ENCODE measurements at places on chromosomes 11 and 22. TPM values are rescaled to one million over a fixed set of nuclear protein-coding genes. Genes with fewer than 3 reads are reported as not detected.

The OLFML1 gene
- 1.6 TPM for total RNA-seq

The HEPN1 gene
- not detected for total RNA-seq

The STK33 gene
- total RNA-seq, result 7.3 TPM

The NCAM1 gene
- 515 TPM for total RNA-seq

The CASP5 gene
- total RNA-seq, result not detected

The STIP1 gene
- total RNA-seq, result 91.7 TPM

The CST6 gene
- not detected for total RNA-seq

The LMO2 gene
- 17.1 TPM for total RNA-seq

The NCF4 gene
- total RNA-seq, result 2.0 TPM

The MOGAT2 gene
- not detected for total RNA-seq

DNA sequence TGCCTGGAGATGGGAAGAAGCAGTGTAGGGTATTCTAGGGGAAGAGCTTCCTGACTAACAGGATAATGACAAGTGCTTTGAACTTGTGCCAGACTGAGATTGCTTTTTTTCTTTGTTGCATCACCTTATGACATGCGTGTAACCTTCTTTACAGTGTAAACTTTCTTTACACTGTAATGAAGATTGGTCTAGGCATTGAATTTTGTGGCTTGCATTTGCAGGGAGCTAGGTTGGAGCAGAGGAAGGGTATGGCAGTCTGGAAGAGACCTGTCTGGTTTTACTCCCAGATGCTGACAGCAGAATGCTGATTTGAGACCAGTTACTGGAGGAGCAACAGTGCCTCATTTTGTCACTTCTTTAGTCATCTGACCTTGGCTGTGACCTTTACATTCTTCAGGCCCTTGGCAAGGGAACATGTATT lies 5.6 kb downstream of the DDB2 start:
- no peak for DNase-seq

DNA sequence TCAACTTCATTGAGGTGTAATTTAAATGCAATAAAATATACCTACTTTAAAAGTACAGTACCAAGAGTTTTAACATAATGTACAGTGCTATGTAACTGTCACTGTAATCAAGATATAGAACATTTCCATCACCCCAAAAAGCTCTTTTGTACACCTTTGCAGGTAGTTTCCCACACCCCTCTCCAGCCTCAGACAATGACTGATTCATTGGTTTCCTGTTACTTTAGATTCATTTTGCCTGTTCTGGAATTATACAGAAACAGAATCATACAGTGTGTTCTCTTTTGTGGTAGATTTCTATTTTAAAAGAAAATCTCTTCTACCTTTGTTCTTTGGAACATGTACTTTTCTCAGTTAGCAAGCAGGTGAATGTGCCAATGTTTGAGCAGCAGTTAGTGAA lies 38.2 kb downstream of the SHISA8 start:
- no peak for DNase-seq

DNA sequence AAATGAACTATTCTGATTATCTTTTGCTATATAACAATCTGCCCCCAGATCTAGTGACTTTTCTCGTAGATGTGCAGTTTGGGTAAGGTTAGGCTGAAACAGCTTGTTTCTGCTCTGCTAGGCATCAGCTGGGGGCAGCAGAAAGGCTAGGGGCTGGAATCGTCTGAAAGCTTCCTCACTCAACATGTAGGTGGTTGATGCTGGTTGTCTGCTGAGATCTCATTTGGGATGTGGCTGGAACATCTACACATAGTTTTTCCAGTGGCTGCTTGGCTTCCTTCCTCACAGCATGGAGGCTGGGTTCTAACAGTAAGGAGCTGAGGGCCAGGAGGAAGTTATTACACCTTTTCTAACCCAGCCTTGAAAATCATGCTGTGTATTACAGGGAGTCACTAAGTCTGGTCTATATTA lies 30.2 kb downstream of the USP47 start:
- DNase-seq, result no peak

DNA sequence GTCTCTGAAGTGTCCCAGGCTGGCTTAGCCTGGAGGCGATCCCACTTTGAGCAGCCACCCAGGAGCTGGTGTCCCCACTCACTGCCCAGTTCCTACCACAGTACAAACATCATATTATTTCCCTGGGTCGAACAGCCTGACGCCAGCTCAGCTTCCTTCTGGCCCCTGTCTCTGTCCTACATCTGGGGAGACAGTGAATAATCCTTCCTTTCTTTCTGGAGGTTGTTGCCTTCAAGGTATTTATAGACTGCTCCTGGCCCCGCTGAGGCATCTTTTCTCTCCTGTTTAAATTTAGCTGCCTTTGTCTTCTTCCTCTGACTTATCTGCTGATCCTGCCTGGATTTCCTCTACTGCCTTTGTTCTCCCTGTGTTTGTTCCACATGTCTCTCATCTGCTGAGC lies 56.8 kb upstream of the LRRC55 start:
- no peak for DNase-seq

- DNase-seq, result no peak
Observed at GRCh38 chr11:12906501-12906900, 102.6 kb upstream of the RASSF10 start.

GRCh38 chr11:131748151-131749050 lies 378.0 kb downstream of the NTM start:
- peak; percentile 19 for DNase-seq

GRCh38 chr11:84413549-84413948 lies 1127.4 kb upstream of the CCDC90B start:
- DNase-seq, result no peak

GRCh38 chr22:19723983-19724827 lies 866 bp downstream of the GP1BB start:
- no peak for DNase-seq

DNA sequence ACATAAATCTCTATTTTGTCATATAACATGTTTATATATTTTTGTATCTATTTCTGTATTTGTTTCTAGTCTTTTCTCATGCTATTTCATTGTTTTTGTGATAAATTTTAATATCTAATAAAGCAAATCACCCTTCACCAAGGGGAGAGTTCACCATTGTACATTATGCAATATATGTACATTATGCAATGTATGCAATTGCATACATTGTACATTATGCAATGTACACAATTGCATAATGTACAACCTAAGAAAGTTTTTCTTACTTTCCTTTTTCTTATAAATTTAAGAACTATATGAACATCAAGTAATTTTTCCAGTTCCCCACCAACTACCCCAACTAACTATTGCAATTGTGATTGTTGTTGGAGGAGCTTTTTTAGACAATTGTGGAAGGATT lies 44.1 kb upstream of the GLYATL2 start:
- no peak for DNase-seq

DNA sequence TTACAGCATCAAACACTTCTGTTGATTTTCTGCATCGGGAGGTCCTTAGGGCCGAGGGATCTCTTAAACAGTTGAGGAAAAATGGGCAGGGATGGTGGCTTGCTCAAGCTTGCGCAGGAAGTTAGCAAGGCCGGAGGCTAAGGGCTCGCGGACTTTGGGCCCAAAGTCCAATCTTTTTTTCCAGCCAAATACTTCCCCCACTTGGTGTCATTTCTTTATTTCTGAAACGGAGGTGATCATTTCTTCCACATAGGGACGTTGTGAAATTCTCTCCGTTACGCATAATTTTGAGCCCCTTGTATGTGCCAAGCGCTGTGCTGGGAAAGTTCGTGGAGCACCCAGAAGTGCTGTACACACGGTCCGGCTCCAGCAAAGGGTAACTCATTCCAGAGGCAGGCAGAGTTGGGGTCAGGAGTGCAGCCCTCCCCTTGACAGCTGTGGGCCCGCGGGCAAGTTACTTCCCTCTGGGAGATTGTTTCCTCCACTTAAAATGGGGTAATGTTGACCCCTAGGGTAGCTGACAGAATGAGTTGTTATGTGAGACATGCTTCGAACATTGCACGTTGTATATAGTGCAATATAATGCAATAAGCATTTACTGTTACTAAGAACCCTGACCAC lies 809 bp downstream of the MIEF1 start:
- no peak for DNase-seq

DNA sequence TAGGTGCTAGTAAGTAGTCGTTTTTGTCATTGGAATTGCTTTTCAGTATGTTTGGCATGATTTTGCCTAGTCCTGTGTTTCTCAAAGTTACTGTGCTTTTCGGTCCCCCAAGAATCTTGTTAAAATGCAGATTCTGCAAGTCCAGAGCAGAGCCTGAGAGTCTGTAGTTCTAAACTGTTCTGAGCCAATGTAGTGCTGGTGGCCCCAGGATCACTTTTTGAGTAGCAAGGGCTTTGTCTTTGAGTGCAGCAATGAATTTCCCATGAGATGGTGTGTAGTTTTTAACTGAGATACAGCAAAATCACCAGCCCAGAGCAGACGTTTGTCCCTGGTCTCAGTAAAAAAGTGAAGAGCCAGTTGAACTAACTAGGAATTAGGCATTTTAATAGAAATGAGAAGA lies 122.4 kb downstream of the NCAM1 start:
- no peak for DNase-seq

DNA sequence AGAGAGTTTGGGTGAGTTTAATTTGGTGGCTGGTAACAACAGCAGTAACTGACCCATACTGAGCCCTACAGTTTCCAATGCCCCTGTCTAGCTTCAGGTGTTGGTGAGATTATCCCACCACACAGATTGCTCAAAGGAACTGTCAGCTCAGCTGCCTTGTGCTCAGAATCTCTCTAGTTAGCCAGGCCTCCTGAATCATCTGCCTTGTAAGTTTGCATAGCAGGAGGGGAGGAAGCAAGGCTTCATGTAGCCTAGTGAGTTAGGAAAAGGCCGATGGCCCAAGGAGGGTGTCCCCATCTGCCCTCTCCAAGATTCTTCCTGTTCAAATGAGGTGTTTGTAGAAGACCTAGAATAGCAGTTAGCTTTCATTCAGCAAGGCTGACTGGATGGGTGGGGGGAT lies 74.3 kb downstream of the MICAL2 start:
- no peak for DNase-seq

GRCh38 chr11:119906376-119906775 lies 177.4 kb upstream of the NECTIN1 start:
- DNase-seq, result no peak

DNA sequence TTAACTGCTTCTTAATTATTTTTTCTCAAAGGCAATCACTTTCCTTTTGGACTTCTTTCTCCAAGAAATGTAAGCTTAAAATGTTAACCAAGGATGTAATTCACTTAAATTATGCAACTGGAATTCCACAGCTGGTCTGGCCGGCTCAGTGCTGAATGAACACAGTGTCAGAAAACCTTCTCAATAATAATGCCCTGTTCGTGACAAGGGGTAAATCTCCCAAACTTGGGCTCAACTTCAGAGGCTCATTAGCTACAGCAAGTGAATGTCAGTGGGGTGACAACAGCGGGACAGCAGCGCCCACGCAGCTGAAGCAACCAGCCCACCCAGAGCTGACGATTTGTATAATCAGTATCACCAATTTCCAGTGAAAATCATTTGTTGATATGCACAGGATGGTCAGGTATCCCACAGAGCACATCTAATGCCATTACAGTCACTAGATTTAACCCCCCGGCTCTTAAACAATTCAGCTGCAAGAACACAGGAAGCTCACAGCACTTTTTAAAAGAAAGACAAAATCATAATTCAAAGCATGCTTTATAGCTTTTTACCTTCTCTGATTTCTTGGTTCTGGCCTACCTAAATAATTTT lies 704.8 kb downstream of the DLG2 start:
- DNase-seq, result no peak

Measured in frontal cortex (tissue), 4 donors.